ENCODE measurements at places on chromosomes 3 and 15.

GRCh38 chr3:18667552-18667951 is 242.4 kb upstream of the SATB1 start:
- no peak for DNase-seq

DNA sequence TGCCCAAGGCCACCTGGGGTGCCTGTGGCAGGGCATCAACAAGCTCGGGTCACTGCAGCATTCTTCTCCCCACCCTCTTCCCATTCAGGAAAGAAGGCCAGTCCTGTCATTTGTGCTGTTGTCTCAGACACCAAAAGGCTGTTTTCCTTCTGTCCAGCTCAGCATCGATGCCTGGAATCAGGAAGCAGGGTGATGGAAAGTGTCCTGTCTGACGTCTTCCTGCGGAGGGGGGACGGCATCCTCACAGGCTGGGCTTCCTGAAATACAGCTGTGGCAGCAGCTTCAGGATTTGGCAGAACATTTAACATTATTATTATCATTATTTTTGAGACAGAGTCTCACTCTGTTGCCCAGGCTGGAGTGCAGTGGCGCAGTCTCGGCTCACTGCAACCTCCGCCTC is 33.0 kb upstream of the ANKDD1A start:
- DNase-seq, result no peak

GRCh38 chr3:25856902-25857518 is 67.1 kb downstream of the OXSM start:
- DNase-seq, result peak; percentile 15

DNA sequence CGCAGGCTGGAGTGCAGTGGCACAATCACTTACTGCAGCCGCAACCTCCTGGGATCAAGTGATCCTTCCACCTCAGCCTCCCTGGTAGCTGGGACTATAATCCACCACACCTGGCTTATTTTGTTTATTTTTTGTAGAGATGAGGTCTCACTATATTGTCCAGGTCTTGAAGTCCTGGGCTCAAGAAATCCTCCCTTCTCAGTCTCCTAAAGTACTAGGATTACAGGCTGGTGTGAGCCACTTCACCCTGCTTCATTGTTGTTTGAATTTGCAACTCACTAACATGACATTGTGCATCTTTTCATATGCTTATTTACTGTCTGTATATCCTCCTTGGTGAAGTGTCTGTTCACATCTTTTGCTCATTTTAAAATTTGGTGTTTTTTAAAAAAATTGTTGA is 10.1 kb downstream of the PARP15 start:
- DNase-seq, result no peak

DNA sequence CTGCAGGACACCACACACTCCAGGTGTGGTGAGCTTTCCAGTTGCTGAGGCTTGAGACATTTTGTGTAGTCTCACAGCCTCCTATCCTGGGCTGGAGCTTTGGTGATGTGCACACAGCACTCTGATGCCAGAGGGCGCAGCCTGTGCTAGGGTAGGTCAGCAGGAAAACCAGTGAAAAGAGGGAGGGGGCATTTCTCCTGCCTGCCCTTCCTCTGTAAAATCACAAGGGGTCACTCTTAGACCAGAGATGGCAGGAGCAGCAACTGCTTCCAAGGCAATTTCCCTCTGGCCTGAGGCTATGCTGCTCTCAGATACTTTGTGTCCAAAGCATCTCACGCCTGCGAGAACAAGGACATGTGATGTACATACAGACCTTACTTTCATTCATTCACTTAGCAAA is 16.5 kb upstream of the MUSTN1 start:
- no peak for DNase-seq

DNA sequence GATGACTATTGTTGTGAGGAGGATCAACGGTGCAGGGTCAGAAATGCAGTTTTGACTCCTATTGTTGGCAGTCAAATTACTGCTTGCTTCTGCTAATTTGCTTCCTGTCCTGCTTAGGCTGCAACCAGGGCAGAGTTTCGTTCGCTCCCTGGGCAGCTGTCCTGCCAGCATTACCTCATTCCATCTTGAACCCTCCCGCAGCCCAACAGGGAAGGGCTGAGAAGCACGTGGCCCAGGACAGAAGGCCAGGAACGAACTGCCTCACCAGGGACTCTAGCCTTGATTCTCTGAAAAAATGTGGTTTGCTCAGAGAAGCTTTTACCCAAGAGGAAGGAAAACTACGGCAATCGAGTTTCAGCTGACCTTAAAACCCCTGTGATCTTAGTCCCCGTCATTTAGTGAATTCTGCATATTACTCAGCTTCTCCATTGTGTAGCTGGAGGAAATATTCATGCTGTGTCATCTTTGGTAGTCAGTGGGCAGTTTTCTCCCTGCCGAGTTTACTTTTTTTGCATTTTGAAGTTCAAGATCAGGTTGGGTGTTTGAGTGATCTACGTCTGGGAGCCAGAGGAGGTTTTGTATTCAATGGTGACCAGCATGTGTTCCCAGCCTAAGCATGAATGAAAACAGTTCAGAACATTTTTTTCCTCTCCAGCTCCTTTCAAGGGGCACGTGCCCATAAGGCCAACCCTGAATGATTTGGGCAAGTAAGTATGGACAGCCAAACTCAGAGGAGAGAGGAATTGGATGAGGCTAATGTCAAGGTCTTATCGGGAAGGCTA is 23.0 kb downstream of the TLNRD1 start:
- no peak for DNase-seq

DNA sequence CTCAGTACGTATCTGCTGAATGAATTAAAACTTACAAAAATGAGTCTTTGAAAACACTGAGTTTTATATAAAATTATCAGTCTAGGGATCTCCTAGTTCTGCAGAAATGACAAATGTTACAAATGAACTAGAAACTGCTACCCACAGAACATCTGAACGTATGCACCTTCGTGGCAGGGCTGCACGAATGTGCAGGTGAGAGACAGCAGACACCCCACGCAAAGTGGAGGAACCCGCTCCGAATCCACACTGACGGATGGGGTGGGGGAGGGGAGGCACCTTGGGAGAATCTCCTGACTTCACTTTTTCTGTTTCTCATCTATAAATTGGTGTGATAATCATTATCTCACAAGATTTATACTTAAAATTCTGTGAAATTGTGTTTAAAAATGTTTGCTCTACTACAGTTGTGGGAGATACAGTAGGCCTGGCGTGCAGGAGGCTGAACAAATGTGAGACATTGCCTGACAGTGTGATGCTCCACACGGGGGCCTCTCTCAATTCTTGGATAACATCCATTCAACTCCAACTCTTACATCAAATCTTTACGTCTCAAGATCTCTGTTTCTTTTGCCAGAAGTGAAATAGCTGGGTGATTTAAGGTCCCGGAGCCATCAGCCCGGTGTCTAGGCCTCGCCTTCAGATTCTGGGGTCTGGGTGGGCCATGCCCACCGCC is 86.9 kb downstream of the ATP10A start:
- DNase-seq, result no peak

DNA sequence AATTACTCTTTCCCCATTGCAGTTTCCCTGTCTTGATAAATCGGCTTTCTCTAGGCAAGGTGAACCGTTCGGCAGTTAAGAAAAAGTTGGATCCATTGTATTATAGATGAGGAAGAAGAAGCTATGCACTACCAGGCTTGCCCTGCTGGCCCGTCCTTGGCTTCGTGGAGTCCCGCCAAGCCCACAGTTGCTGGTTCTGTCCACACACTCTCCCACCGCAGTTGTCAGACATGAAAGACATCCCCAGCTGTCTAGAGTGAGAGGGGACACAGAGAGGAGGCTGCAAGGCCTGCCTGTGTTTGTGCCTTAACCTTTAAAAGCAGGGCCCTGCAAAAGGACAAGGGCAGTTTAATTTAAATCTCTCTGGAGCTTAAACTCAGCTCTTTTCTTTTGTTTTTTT is 47.2 kb upstream of the PLCL2 start:
- DNase-seq, result no peak
